Lung (tissue), 17 donors: ENCODE measurements at places on chromosomes 1 and 21.

DNA sequence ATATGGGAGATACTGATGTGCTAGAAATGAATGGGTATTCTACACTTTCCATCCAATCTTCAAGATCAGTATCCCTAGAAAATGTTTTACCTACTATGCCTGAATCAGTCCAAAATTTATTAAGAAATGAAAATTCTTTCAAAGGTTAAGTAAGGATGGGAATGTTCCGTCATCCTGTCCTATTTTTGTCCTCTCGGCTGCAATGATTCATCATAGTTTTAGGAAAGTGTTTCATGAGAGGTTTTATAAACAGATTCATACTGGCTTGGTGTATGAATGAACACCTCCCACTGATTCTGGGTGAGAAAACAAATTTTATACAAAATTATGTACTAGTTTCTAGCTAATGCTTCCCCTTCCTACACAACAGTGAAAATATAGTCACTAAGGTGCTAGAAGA, 504.6 kb upstream of the NR5A2 start:
- DNase-seq: no peak

DNA sequence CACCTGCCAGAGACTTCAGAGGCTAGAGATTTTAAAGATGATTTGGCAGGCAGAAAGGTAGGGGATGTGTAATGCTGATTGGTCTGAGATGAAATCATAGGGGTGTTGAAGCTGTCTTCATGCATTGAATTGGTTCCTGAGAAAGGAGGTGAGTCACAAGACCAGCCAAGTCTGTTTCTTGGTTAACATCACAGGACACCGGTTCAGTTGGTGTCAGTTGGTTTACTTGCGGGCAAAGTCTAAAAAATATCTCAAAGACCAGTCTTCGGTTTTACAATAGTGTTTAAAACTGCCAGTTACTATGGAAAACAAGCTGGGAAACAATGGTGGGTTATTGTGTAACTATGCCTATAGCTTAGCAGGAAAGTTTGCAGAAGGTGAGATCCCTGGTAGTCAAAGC, 305.9 kb downstream of the BARHL2 start:
- DNase-seq: no peak

DNA sequence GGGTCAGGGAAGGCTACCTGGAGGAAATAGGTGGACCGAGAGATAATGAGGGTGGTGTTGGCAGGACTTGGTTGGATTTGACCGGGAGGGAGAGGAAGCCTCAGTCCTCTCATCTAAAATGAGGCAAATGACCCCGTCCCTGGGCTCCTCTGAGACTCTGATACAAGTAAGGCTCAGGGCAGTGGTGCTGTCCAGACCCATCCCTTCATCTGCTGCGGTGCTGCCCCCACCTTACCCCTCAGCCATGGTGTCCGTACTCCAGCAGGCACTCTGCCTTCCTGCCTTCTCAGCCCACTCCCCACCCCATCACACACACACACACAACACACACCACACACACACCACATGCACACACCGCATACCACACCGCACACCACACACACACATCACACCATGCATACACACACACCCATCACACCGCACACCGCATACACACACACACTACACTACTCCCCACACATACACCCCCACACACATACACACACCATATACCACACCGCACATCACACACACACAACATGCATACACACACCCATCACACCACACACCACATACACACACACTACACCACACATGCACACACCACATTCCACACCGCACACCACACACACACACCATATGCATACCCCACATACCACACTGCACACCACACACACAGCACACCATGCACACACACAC, 29.4 kb upstream of the SLC26A9 start:
- DNase-seq: no peak

DNA sequence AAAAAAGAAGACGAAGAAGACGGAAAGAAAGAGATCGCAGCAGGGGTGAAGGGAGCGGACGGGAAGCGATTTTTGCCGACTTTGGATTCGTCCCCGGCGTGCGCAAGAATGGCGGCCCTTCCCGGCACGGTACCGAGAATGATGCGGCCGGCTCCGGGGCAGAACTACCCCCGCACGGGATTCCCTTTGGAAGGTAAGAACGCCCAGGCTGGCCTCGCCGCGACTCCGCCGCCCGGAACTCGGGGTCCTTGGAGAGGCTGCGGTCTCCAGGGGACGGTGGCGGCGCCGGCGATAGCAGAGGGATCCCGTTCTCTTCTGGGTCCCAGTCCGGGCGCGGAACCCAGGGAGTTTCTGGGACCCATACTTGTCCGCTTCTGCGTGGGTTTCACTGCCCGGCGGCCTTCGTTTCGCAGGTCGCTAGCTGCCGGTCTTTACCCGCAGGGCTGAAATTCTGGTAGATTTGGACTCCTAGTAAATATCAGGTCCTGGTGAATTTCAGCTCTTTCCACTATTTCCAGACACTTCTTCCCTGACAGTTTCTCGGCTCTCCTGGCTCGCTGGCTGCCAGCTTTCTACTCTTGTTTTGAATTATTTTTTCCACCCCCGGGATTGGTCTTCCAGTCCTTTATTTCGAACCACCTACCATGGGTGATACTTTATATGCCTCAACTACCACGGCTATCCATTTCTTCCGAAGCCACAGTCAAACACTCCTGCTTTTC, 1.0 kb downstream of the PAX7 start:
- DNase-seq: no peak

DNA sequence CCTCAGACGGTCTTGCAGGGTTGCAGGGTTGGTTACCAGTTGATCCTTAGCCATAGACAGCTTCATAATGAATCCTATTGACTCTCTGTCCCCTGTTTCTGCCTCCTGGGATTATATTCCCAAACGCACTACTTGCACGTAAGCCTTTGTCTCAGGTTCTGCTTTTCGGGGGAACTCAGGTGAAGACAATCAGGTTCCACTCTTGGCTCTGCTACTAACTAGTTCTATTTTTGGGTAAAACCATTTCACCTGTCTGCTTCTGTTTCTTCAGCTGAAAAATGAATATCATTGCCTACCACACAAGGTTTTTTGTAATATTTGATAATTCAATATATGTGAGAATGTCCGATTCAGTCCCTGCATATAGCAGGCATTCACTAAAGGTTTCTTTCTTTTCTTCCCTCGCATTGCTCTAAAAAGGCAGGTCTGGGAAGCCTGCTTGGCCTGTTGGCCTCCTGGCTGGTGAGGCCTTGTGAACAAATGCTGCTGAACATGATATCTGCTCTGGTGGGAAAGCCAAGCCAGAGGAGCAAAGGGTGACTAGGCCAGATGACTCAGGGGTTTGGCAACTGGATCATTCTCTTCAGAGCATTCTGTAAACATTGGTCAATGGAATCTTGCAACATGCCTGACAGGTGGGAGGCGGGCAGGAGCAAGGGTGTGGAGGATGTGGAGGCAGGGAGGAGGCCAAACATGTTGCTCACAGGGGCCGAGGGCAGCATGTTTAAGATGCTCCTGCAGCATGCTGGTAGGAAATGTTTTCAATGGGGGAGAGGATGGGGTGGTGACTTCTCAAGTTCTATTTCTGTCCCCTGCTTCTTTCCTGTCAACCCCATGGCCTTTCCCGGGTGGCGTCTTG, 23.8 kb downstream of the IER5 start:
- no peak for DNase-seq

GRCh38 chr1:96060621-96061020, 661.0 kb upstream of the PTBP2 start:
- no peak for DNase-seq

DNA sequence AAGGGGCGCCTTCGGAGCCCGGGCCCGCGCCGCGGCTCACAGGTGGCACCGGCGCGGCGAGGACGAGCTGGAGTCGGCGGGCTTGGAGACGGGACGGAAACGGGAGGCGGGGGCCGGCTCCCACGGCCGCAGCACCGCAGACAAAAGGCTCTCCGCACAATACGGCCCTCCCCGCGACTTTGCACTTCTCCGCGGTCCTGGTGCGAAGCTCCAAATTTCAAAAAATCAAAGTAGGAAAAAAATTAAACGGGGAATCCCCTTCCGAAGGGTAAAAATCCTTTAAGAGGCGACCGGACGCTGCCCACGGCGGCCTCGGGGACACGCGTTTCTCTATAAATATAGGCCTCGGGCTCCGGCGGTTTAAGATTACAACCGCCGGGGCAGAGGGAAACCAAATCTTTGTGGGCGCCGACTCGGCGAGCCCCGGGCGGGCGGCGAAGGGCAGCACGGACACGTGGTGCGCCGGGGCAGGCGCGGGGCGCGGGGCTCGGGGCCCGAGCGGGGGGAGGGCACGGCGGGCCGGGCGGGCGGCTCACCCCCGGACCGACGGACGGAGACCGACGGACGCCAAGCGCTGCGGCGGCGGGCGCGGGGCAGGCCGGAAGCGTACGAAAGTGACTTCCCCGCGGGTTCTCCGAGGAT, 453 bp downstream of the PABPC4 start:
- DNase-seq: peak; percentile 24

- DNase-seq: peak; percentile 9
These were observed 3.2 kb downstream of the SH2D5 start for GRCh38 chr1:20729155-20729931.

GRCh38 chr1:149844650-149845255, 54.6 kb upstream of the BOLA1 start:
- peak; percentile 8 for DNase-seq

- DNase-seq: no peak
These were observed 29.0 kb downstream of the LMX1A start for GRCh38 chr1:165327538-165327937.

DNA sequence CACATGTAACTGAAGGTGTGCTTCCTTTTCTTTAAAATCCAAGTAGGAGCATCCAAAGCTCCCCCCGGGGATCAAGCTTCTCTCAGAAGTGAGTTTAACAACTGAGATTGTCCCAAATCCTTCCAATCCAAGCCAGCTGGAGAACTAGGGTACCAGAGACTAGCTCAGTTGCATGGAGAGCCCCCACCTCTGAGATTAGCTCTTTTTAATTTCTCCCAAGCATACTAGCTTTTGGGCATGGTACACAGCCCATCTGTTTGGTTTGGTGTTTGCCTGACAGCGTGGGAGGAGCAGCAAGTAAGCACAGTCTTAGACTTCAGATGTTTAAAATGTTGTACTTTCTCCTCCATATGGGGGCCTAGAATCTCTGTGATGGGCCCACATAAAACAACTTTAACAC, 142.8 kb downstream of the ASTN1 start:
- DNase-seq: no peak

- peak; percentile 95 for DNase-seq
These were observed 16.6 kb downstream of the SAMD11 start for GRCh38 chr1:940107-941014.

DNA sequence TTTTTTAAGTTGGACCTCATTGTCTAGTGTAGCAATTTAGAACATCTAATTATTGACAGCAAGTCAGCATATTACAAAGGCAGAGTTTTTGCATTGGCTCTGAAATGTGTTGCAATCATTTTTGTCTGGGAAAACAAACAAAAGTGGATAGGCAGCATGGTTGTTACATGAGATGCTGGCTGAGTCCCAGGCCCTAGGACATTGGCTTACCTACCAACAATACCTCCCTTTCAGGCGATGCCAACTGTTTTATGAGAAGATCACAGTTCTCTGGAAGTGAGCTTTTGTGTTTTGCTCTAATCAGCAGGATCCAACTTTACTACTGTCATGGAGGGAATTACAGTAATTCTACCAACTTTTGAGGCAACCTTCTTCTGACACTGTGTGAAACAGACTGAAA, 71.5 kb upstream of the CXADR start:
- DNase-seq: peak; percentile 49

- DNase-seq: no peak
These were observed 53.7 kb upstream of the ZNF326 start for GRCh38 chr1:89941110-89941766.

GRCh38 chr1:111032295-111032897, 68.7 kb upstream of the LRIF1 start:
- peak; percentile 19 for DNase-seq

DNA sequence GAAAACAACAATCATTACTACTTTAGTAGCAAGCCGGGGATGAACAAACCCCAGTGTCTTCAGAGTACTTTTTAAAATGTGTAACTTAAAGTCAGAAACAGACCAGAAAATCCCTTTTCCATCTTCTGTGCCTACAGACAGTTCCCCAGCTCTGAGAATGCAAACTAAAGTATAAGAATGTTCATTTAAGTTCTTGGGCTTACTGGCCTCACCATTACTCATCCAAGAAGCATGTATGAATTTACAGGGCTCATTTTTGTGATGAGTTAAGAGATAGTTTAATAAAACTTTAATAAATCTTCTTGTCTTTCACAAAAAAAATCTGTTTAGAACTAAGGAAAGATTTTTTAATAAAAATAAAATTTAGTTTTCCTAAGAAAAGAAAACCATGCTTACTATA, 4.6 kb downstream of the LPGAT1 start:
- DNase-seq: no peak

- peak; percentile 51 for DNase-seq
These were observed 237.9 kb upstream of the PBX1 start for GRCh38 chr1:164320790-164321731.

DNA sequence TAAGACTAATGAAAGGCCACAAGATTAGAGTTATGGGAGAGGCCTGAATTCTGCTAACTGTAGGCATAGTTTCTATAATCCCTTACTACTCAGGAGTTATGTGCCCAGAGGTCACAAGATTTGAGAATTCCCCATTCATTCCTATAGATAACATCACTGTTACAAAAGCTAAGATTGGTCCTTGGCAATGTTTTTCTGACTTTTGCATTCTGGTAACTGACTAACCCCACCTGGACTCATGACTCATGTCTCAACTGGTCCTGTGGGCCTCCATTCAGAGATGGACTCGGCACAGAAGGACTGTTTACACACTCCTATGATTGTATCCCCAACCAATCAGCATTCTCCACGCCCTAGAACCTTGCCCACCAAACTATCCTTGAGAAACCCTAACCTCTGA, 249.0 kb upstream of the ZP4 start:
- no peak for DNase-seq

DNA sequence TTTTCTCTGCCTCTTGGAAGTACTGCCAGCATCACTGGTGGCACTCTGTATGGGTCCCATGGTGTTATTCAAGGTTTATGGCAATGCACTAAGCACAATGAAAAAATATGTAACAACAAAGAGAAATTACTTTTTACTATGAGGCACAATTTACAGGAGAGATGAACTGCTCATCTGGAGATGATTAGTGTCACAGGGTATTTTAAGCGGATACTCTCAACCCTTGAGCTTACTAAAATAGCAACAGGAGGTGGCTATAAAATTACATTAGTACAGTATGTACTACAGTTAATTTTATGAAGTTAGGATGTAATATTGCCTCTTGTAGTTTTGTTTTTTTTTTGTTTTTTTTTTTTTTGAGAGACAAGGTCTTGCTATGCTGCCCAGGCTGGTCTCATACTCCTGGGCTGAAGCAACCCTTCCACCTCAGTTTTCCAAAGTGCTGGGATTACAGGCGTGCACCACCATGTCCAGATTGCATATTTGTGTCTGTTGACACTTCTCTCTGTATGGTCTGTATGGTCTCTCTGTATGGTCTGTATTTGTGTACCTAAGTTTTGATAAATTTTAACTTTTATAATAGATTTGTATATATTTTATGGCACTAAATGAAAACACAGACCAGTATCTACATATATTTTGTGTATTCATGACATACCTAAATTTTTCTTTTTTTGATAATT, 175.6 kb upstream of the HP1BP3 start:
- no peak for DNase-seq
